ENCODE measurements at places on chromosomes 3 and 15. TPM values are rescaled to one million over a fixed set of nuclear protein-coding genes. Genes with fewer than 3 reads are reported as not detected.

- DNase-seq = no peak
These were observed 174.6 kb downstream of the FOXP1 start for GRCh38 chr3:71408903-71409302.

DNA sequence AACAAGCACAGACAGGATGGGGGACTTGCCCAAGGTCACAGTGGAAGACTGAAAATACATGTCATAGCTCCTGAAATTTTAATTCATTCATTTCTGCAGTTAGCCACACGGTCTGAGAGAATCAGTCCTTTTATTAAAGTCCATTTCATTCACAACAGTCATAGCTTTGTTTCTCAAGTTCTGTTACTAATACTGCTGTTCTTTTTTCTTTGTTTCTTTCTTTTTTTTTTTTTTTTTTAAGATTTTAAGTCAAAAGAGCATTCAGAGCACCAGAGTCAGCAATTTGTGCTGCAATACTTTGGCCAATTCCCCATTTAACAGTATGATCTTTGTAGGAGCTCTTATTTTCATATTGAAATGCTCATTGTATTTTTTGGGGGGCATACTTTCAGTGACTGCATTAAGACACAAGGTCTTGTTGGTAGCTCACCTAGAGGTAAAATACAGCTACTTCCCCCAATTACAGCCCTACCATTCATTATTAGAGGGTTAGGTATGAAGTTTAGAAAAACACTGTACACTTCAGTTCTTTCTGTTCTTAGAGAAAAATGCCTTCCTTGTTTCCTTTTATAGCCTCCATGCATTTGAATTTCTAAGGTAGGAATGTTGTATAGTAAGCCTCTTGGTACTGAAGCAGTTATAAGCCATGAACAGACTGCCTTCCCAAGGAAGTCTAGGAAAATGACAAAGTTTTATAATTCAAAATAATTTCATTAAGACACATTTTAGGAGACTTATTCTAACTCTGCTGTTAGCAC, 9.6 kb downstream of the GALK2 start:
- no peak for DNase-seq

Gene AP3B2
- total RNA-seq = 2.0 TPM

GRCh38 chr15:78943692-78944091, 1.2 kb downstream of the CTSH start:
- no peak for DNase-seq

Gene TPRG1
- 6.2 TPM for total RNA-seq

Gene RCN2
- 108 TPM for total RNA-seq

Gene CYP19A1
- 0.69 TPM for total RNA-seq

- no peak for DNase-seq
These were observed 35.0 kb downstream of the TM4SF4 start for GRCh38 chr3:149509526-149509925.

DNA sequence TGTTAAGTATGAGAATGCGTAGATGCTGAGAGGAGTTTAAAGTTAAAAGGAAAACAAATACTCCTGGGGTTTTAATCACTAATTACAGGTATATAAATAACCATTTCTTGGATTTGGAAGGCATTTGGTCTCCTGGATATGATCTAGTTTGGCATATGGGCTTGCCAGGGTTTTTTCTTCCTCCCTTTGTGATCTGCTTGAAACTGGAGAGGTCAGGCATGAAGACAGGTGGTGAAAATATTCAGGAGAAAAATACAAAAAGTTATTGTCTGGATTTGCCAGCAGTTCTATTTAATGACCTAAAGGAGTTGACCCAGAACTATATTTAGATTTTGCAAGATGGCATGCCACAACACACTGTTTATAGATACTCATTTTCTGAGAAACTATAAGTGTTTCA, 136.3 kb downstream of the DIPK2A start:
- DNase-seq = no peak

DNA sequence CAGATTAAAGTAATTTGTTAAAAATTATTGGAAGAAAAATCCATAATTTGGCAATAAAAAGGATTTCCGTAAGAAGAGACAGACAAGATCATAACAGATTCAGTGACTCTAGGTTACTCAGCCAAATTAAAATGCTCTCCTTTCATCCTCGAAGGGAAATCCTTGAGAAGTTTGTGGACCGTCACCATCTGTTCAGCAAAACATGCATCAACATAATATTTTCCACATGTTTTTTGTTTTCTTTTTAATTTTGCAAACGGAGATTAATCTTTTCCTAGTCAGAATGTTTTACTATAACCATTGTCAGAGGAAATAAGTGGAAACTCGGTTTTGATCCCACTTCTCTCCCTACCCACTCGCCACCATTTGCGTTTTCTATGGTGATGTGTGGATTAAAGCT, 128.3 kb downstream of the TMCO5A start:
- no peak for DNase-seq

DNA sequence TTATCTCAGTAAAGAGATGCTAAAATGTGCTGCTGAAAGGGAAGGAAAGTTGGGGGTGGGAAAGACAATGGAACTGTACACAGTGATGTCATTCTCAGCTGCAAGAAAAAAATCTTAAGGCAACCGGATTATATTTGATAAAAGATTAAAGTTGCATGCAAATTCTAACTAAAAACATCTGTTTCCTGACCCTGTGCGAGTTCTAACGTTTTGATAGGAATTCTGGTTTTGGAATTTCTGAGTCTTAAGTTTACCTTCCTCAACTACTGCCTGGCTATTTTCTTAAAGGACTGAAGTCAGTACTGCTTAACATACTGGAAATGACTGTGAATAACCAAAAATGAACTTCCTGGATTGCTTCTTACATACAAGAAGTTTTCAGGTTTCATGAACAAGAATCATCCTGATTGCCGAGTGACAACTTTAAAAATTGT, 115.5 kb downstream of the SLC25A26 start:
- DNase-seq = no peak

Gene GMPS
- 35.9 TPM for total RNA-seq

DNA sequence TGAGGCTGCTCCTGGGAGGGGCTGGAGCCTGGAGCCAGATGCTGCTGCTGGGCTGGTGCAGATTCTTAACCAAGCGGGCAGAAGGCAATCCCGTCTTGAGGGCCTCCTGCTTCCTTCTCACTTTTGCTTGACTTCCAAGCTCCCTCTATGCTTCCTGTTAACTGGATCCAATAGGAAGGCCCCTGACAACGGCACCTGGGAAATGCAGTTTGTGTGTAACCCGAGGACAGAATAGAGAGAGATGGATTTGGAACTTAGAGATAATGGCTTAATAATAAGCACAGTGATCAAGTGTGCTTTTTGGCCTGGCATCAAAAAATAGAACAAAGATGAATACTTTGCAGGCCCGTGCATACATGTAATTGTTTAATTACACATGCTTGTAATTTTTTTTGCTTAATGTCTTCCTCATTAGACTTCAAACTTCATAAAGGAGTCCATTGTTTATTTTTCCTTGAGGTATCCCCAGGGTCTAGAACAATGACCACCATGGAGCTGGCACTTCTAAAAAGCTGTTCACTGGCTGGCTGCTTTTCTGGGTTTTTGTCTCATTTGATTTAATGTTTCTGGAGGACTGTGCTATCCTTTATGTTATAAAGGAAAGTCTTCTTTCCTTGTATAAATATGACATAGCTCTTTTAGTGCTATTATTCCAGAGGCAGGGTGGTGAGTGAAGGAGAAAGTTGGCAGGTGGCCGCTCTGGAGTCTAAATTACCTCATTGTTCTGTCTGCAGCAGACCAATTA, 63.3 kb upstream of the MITF start:
- DNase-seq = no peak

Gene RAD51
- total RNA-seq = 2.2 TPM

GRCh38 chr3:165185707-165186327, 10.4 kb downstream of the SLITRK3 start:
- peak; percentile 41 for DNase-seq

- DNase-seq = no peak
These were observed 10.8 kb downstream of the ZWILCH start for GRCh38 chr15:66515901-66516322.

DNA sequence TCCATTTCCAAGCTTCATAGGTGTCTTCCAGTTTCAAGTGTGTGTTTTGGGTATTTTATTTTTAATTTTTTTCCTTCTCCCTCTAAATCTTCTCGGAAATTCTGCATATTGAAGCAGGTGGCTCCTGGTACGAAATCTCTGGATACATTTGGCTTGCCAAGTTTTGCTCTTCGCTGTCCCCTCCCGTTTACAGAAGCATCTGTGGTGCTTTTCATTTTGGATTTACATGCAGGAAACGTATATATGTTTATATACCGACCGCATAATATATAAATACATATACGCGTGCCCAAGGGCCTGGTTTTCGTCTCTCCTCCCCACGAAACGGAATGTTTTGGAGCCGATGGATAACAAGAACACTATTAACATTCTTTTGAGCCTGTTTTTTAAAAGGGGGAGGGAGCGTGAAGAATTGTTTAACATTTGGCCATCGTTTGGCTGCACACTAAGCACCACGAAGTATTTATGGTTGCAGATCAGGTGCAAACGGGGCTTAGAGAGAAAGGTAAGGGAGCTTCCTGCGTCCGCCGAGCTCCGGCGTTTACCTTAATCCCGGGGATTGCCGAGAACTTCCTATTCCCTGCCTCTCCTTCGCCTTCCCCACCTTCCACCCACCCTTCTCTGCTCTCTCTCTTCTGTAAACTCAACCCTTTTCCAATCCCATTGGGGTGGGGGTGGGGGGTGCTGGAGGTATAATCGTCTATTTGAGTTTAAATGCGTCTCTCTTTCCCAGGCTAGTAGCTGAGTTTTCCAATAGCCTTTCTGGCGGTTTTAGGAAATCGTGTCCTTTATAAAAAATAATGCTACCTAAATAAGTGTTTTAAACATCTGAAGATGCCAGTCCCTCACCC, 1.1 kb upstream of the NLGN1 start:
- DNase-seq = no peak

Measured in urinary bladder (tissue), 4 donors.